ENCODE measurements at places on chromosomes 16 and 17. TPM values are rescaled to one million over a fixed set of nuclear protein-coding genes. Genes with fewer than 3 reads are reported as not detected.

GRCh38 chr17:43217614-43218087 is 6.0 kb downstream of the TMEM106A start:
- no peak overlapping the region for H3K27ac ChIP-seq
- DNase-seq, result no peak
- no peaks in the 10 kb centered on the region for H3K27me3 ChIP-seq
- peaks cover 24% of the 10 kb centered on the region for H3K36me3 ChIP-seq
- peaks cover 17% of the 10 kb centered on the region for H3K4me1 ChIP-seq

DNA sequence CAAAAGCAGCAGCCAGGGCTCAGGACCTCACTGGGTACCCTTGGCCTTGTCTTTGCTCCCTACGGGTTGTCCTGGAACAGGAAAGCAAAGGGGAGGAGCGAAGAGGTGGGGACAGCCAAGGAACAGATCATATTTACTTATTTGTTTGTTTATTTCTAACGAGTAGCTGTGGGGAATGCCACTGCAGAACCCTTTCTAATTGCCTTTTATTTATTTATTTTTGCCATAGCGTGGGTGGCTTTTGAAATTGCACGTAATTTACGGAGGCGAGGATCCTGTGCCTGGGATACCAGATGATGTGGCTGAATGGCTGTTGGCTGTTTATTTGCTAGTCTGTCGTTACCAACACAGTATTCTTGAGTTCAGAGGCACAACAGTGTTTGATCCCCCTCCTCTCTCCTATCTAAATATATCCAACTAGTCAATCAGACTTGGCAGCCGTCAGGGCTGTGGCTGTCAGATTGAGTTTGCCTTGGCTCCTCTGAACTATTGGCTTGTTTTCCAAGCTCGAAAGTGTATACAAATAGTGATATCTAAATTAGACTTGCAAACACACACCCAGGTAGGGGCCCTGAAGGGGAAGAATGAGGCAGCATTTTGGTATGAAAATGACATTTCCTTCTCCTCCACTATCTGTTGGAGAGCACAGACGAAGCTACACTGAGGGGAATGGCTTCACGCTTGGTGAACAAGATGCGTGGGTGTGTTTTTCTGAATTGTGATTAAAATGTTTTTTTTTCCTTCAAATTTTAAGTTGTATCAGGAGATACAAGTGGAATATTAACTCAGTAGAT is 110.4 kb downstream of the MSI2 start:
- H3K36me3 ChIP-seq, result no peaks in the 10 kb centered on the region
- H3K27ac ChIP-seq, result no peak overlapping the region
- no peaks in the 10 kb centered on the region for H3K27me3 ChIP-seq
- H3K4me1 ChIP-seq, result peaks cover 3% of the 10 kb centered on the region

The LAT gene
- total RNA-seq, result 160 TPM

DNA sequence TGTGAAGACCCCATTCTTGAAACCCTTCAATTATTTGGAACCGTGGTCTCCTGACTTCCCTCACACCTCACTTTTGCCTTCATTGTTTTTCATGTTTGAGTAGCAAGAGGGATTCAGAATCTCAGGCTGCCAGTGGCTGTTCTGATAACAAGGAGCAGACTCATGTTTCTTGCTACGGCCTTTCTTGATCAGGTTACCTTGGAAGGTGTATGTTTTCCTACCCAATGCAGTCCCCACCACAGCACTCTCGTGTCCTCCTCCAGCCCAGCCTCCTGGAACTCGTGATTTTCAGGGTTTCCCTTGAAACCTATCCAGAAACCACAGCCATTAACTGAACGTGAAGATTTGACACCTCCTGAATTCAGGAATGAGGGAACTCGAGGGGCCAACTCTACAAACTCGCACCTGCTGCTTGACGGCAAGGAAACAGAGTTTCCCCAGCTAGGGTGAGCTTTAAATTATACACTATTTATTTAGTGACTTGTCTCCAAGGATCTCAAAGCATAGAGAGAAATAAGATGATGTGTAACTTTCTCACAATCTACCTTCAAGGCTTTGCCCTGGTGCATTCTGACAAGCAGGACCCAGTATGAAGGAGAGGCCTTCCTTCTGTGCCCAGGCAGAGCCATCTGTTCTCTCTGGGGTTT is 1.6 kb downstream of the ZFHX3 start:
- no peak for DNase-seq
- H3K4me1 ChIP-seq, result peaks cover 5% of the 10 kb centered on the region
- H3K27me3 ChIP-seq, result peaks cover 22% of the 10 kb centered on the region
